ENCODE measurements at places on chromosomes 7 and 10.

DNA sequence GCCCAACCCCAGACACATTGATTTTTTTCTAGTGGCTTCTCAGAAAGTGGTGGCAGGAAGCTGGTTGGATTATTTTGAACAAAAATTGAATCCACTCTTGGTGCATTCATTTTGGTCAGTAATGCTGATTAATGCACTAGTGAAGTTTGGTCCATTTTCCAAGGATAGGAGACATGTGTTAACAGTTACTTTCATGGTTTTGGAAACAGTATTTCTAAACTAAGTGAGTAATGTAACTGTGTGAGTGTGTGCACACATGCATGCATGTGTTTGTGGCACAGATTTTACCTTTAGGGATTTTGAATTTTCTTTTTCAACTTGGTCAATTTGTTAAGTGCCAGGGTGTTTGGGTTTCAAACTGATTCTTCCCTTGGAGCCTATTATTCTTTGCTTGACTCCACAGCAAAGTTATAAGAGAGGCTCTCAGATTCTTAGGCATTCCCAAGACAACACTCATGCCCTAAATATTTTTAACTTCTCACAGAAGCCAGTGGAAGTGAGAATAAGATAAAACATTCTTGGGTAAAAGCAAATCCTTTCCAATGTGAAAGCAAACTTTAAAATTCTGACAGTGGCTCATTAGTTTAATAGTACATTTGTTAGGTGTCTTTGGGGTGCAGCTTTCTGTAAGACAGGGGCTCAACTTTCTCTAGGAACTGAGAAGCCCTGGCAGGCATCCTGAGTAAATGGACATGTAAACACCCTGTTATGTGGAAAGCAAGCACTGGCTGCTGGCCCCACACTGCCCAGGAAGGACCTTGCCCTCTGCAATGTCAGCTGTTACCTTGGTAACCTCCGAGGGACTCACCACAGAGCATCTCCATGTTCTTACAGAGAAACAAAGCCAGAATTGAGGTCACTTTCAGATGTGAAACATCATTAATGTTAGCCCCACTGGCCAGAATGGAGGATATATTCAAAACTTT is 68.4 kb downstream of the ASAH2B start:
- DNase-seq, result no peak

GRCh38 chr10:132637477-132638129 is 100.0 kb downstream of the INPP5A start:
- no peak for DNase-seq

DNA sequence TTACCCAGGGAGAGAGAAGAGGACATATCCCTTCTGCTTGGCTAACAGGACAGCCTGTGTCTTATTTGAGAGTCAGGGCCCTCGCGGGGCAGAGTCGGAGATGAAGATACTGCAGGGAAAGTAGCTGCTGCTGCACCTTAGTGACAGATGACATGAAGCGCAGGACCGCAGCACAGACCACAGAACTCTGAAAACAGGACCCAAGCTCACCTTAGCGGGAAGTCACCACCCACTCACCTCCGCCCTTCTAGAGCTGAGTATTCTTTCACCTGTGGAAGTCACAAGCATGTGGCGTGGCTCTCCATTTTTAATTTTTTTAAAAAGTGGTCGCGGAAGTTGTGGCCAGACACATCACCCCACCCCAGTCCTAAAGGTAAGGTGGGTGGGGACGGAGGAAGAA is 191.4 kb downstream of the FAM107B start:
- DNase-seq, result no peak

- no peak for DNase-seq
Observed at GRCh38 chr7:144158861-144159260, 24.4 kb upstream of the CTAGE4 start.

DNA sequence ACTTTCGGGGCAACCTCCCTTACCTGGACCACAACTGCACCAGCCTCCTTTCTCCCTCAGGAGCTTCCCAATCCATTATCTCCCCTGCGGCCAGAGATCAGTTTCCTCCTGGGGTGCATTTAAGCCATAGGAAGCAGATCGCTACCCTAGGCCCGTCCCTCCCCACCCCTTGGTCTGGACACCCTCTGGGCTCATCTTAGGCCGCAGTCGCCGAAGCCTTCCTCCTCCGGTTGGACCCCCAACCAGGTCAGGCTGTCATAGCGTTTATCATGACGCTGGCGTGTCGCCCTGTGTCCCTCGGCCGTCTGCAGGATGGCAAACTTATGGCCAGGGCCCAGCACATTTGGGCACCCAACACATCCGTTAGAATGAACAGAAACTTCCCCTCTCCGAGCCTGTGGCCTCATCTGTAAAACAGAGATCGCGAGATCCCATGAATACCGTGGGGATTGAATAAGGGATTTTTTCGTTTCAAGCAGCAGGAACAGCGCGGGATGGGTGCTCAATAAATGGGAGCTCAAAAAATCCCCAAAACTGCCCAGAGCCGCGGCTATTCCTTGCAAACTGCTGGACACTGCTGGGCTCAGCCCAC is 669 bp upstream of the AP5Z1 start:
- DNase-seq, result no peak

DNA sequence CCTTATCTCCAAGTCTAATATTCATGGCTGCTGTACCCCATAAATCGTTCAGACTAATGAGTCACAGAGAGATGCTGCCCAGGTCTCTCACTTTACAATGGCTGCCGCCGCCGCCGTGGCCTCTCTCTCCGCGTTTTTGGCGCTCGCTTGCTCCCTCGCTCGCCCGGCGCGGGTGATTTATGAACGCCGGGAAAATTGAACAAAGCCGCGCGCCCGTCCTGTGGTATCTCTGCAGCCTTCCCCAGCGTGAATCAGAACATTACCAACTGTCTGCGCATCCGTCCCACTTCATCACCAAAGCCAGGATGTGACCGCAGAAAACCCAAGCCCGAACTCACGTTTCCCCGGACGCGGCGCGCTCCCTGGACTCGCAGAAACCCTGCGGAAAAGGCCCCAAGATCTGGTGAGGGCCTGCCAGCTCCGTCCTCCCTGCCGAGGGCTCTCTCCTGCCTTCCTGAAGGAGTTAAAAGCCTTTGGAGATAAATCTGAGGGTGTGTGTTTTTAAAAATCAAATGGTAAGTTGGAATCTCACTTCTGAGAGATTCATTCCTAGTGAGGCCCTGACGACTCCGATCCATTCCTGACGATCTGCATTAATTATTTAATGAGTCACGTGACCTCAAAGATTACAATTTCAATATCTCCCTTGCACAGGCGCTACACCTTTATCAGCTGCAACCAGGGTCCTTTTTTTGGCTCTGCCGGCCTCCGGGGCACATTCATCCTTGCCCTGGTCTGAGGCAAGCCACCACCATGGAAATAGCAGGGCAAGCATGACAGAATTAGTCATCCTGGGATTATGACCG is 6.3 kb downstream of the HOXA4 start:
- no peak for DNase-seq

DNA sequence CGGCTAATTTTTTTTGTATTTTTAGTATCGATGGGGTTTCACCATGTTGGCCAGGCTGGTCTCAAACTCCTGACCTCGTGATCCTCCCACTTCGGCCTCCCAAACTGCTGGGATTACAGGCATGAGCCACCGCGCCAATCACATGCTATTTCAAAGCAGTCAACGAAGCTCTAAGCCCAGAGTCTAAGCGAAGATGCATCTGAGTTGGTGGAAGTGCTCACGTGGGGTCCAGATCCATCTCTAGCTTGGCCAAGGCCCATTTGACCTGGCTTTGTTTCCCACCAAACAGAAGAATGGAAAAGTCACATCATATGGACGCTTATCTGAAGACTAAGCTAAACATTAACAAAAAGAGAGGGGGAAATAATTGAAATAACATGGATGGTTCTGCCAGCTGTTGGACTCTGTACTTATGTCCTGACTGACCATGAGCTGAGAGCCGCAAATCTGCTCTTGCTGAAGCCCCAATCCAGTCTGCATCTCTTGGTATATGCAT is 3.8 kb upstream of the GTF2I start:
- no peak for DNase-seq

GRCh38 chr10:21993360-21994001 is 10.0 kb downstream of the DNAJC1 start:
- DNase-seq, result no peak

DNA sequence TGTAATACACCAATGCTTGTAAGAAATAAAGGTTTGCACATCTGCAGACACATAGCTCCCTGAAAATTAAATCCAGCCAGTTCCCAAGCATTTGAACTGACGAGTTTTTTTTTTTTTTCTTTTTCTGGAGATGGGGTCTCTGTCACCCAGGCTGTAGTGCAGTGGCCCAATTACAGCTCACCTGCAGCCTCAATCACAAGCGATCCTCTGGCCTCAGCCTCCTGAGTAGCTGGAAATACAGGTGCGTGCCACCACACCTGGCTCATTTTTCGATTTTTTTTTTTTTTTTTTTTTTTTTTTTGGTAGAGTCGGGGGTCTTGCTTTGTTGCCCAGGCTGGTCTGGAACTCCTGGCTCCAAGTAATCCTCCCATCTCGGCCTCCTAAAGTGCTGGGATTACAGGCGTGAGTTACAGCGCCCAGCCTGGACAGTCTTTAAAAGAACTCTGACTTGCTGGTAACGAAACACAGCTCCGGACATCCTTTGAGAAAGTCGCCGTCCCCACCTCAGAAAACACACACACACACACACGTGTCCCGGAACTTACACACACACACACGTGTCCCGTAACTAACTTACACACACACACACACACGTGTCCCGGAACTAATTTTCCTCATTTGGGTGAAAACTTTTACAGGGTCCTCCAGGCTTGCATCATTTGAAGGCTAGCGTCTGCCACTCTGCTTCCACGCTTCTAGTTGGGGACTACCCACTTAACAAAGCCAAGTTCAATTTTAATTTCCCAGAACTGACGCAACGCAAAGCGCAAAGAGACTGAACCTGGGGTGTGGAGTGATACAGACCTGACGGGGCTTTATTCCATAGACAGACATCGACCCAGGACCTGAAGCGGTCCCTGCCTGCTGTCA is 18.6 kb downstream of the OCM2 start:
- DNase-seq, result no peak

DNA sequence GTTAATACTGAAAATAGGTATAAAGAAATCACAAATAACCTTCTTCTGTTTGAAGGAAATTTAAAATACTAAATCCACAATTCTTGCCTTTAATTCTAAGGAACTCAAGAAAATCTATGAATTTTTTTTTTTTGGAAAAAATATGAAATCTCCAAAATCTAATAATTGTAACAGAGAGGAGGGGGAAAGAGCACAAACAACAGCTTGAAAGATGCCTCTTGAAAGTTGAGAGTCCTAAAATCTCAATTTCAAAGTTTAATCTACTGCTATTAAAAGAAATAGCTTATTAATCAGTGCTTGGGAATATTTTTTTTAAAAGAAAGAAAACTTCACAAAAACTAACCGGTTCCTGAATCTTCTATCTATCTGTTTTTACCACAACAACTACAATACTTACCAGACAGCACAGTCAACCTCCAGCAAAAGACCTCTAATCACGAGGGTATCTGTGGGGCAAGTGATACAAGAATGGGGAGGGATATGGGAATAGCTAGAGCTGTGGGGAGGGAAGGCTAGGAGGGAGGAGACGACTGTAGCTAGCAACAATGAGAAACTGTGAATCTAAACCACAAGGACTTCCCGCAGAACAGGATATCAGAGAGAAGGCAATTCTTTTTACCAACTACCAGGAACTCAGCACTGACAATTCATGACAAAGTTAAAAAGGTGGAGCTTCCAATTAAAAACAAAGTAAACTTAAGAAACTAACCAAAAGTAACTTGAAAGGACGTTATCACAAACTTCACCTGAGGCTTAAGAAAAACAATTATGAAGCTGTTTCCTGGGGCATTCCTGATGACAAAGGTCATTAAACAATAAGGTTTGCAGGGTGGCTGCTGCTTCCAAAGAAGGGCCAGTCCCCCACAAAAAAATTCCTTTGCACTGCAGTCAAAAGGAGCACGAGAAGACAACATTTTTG is at the start of gene USP54:
Gene USP54, minus strand, starts transcription at position 462 of the 919 bp plus-strand sequence. CDS start 15,684 bp downstream, outside the sequence.
- DNase-seq, result peak; percentile 27

GRCh38 chr7:2049782-2050510 is 182.8 kb downstream of the MAD1L1 start:
- no peak for DNase-seq

GRCh38 chr10:37871568-37872251 is 14.3 kb upstream of the ZNF248 start:
- DNase-seq, result no peak

GRCh38 chr7:14436878-14437277 is 447.4 kb upstream of the ETV1 start:
- DNase-seq, result no peak

DNA sequence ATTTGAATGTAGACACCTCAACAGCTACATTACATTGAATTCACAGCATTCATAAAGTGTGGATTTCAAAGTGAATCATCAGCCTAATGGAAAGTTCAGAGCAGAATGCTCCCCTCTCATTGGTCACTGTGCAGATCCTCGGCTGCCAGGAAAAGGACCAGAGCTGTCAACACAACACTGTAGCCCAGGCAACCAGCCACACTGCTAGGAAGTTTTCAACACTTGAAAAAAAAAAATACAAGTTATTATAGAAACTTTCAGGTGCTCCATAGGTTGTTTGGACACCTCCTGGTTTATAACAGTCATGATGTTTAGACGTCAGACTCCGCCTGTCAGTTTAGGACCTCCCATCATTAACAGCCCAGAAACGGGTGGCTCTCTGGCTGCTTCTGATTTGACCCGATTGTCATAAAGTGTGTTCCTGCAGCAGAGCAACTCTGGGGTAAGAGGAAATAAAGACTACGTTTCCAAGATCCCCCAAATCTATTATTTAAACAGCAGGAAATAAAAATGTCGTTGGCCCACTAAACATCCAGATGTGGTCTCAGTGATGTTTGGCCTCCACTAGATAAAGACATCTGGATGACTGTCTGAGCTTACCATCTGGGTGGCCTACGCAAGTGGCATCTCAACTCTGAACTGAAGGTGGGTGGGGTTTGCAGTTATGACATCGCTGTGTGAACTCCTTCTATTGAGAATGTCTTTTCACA is 117.4 kb downstream of the CABCOCO1 start:
- no peak for DNase-seq

DNA sequence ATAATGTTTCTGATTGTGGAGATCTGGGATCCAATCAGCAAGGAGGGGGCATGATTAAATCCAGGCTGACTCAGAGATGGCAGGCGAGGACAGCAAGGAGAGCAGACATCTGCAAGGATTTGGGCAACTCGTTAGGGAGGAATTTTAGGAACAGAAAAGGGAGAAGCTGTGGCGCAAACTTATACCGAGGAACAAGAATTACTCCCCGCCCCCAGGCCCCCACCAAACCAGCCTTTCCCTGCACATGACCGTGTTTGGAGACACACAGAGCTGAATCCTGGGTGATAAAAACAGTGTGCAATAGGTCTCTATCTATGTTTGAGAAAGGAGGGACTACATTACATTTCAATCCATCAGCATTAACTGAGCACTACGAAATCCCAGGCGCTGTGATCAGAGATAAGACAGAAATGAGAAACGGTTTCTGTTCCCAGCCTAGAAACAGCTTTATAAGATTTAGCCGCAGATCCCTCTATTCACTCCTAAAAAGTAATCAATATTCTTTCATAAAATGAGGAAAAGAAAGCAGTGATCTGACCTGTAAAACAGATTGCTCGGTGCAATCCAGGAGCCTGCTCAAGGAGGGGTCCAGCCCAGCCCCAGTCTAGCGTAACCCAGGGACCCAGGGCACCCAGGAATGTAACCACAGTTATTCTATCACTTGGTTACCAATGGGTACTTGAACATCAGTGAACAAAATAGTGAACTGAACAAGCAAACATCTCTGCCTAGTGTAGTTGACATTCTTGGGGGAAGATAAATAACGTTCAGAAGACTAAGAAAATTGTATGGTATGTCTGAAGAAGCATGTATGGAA is 37.2 kb upstream of the RAPGEF5 start:
- DNase-seq, result peak; percentile 25

- no peak for DNase-seq
Observed at GRCh38 chr10:391305-391704, 256.1 kb downstream of the ZMYND11 start.

- DNase-seq, result no peak
Observed at GRCh38 chr7:101126651-101127459, at the start of gene SERPINE1. SERPINE1 (plus strand) TSS chr7:101127104; CDS start chr7:101128394, 1,290 bp downstream.

Data from NCI-H510A treated with DMSO at 0.1 percent for 48 hours (cell line).